ENCODE measurements at places on chromosomes 13 and 19.
A peak's percentile ranks its signal among the peaks of the same experiment; 100 is the strongest.

GRCh38 chr13:112005925-112006324 lies 61.0 kb upstream of the SOX1 start:
- no peak for DNase-seq

GRCh38 chr19:34904664-34905527 lies 21.8 kb upstream of the ZNF30 start:
- no peak for DNase-seq

- DNase-seq, result no peak
These were observed 777.2 kb downstream of the UQCRFS1 start for GRCh38 chr19:28435551-28436271.

- DNase-seq, result no peak
These were observed 155.0 kb downstream of the TEX29 start for GRCh38 chr13:111475488-111475887.

DNA sequence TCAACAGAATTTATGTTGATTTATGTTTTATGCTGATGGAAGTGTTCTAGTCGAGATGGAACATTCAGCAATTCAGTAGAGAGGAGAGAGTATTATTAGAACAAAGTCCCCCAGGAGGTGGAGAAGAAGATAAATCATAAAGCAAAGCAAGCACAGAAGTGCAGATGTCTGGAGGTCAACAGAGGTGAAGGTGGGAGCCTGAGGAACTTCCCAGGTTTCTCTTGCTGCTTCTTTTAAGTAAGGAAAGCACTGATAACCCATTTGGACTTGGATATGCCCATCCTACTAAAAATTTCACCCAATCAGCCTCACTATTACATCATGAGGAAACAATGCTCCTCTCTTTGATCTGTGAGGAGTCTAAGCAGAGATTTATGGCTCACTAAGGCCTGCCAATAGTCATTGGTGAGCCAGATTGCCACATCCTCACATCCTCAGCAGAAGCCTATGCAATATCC lies 98.8 kb downstream of the EPSTI1 start:
- DNase-seq, result no peak

- no peak for DNase-seq
These were observed 21.6 kb upstream of the BRD4 start for GRCh38 chr19:15353908-15354307.

- DNase-seq, result no peak
These were observed 1589.1 kb upstream of the SPRY2 start for GRCh38 chr13:81929988-81930387.

DNA sequence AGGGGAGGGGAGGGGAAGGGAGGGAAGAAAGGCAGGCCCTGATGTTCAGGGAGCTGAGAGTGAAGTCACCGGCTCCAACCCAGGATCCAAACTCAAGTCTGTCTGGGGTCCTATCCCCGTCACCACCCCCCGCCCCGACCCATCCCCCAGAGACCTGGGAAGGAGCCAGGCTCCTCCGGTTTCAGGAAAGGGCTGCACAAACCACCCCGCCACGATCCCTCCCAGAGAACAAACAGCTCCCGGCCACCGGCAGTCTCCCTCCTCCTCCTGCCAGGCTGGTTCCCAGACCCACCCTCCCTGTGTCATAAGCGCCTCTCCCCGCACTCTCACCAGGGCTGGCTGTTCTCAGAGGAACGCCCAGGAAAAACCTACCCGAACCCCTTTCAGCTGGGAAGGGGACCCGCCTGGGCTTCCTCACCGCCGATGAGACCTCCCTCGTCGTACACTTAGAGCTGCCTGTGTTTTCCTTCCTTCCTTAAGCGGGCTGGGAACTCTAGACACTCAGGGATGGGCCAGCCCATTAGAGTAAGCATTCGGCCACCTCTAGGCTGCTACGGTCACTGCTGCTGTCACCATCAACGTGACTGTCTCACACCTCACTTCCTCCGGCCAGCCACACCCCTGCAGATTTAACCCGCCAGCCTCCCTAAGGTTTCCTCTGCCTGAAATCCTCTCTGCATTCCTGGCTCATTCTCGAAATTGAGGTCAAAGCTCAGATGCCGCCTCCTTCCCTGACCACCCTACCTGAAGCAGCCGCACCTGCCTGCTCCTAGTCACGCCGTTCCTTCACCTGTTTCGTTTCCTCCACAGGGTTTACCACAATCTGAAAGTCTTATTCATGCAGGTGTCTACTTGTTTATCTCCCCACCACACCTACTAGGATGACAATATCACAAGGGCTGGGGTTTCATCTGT lies 6.3 kb upstream of the RDH13 start:
- DNase-seq, result no peak

GRCh38 chr13:23671897-23672296 lies 101.7 kb downstream of the TNFRSF19 start:
- DNase-seq, result peak; percentile 16

DNA sequence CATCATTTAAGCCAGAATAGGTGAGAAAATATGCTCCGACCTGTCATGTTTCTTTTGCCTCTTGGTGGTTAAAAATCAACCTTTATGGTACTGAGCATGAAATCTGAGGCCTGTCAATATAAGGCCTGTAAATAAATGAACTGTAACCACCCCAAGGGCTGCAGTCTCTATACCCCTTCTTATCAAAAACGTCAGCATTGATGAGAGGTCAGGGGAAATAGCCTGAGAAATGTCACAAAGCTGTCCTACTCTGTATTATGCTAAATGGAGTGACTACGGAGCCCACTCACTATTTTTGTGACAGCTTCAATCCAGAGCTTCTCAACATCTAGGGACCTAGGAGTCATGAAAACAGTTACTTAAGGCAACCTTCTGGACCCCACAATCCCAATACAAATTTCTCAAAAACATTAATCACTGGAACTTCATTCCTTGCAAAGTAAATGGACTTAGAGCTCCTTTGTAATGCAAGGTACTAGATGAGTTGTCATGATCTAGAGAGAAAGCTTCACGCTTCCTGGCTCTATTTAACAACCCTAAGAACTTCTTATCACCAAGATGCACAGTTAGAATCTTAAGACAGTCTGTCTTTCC lies 2.7 kb upstream of the RAP2A start:
- no peak for DNase-seq

DNA sequence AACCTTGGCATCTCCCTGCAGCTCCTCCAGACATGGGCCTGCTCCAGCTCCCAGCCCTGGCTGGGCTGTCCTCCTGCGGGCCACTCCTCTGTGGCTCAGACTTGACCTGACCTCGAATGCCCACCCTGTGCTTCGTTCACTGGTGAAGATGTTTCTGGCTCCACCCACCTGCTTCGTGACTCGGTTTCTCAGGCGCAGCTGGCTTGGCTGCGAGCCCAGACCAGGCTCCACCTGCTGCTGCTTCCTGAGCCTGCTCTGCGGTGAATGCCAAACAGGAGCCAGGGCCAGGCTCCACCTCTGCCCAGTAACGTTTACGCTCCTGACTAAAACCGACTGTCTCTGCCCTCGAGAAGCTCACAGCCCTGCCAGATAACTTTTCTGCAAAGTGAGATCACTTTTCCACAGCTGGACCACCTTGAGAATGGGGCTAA lies 8.9 kb upstream of the RSPH6A start:
- DNase-seq, result no peak

- no peak for DNase-seq
These were observed 51.6 kb upstream of the POMP start for GRCh38 chr13:28607187-28607955.

DNA sequence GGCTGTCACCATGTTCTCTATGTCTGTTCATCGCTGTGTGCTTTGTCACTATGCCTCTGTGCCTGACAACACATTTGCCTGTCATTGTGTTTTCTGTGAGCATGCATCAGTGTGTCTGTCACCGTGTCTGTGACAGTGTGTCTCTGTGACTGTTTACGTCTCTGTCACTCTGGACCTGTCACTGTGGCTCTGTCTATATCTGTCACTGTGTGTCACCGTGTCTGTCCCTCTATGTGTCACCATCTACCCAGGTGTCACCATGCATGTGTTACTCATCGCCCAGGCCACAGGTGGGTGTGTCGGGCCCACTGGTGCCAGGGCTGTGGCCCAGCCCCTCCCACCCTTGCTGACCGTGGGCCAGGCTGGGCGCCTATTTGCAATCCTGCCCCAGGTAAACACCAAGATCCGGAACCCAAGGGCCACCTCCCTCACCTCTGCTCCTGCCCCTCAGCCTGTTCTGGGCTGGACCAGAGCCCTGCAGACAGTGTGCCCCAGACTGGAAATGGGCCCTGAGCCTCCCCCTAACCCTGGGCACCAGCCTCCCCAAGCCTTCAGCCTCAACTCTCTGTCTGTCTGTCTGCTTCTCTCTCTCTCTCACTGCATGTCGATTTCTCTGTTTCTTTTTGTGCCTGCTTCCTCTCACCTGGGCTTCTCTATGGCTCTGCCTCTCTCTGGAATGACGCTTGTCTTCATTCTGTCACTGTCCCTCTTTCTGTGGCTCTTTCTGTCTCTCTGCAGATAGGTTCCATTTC lies 7.7 kb downstream of the IRF2BP1 start:
- no peak for DNase-seq

- no peak for DNase-seq
These were observed 236.5 kb downstream of the DCLK1 start for GRCh38 chr13:35894636-35895035.

- peak; percentile 90 for DNase-seq
These were observed 19.3 kb downstream of the PPP1R12C start for GRCh38 chr19:55097864-55098715.

DNA sequence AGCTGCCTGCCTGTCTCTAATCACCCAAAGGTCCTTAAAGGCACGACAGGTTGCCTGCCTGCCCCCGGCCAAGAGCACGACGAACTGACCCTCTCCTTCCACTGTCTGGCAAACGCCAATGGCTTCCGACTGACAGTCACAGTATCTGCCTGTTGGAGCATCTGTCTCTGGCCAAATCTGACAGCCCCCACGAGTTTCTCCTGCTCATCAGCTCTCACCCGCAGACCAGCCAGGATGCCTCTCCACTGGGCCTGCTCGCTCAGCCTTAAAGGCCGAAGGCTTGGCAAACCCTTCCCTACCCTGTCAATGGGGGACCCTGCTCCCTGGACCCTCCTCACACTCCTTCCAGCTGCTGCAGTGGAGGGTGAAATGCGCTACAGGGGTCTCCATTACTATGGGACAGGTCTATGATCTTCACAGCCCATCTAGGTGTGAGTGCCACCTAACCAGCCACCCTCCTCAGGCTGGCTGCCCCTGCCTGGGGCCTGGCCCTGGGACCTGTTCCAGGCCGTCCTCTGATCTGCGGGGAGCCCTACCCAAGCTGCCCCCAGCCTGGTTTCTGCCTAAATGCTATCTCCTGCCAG lies 932 bp downstream of the FAM83E start:
- DNase-seq, result no peak

GRCh38 chr19:27647423-27647822 lies 1565.5 kb downstream of the UQCRFS1 start:
- DNase-seq, result no peak

Measured in inflammatory macrophage treated with lipopolysaccharide for 1 hour (primary cell).